Right cardiac atrium (tissue), 5 donors: ENCODE measurements at places on chromosomes 2 and 18.

DNA sequence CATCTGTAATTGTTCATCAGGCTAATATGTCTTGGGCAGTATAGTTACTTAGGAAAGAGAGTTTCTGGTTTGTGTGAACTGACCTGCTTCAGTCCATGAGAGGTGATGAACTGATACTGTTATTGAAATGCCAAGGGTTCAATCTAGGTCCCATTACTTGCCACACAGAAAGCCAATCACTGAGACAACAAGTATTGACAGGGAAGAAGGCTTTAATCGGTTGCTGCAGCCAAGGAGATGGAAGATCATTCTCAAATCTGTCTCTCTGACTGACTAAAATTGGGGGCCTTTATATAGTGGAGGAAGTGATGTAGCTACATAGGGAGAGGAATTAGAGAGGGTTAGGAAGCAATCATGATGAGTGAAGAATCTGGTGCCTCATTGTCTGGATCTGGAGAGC lies 19.9 kb upstream of the FAM98A start:
- no peak for DNase-seq

GRCh38 chr2:109098251-109098920 lies 30.6 kb upstream of the SH3RF3 start:
- no peak for DNase-seq

- no peak for DNase-seq
Measured at GRCh38 chr18:35457140-35457704, 40.5 kb downstream of the INO80C start.

- DNase-seq, result no peak
Measured at GRCh38 chr18:374721-375168, 106.9 kb upstream of the THOC1 start.

GRCh38 chr18:44107187-44107586 lies 573.5 kb upstream of the SETBP1 start:
- DNase-seq, result no peak

DNA sequence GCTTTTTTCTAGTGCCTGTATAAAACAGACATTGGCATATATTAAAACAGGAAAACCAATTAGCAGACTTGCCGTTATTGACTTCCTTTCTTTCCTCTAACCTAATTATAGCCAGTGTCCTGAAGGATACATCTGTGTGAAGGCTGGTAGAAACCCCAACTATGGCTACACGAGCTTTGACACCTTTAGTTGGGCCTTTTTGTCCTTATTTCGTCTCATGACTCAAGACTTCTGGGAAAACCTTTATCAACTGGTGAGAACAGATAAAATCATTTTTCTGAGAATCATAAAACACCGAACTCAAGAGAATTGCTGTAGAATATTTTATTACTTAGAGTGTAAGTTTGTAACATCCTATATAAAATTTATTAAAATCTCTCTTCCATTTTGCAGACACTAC lies 74.3 kb downstream of the SCN2A start:
- DNase-seq, result no peak

DNA sequence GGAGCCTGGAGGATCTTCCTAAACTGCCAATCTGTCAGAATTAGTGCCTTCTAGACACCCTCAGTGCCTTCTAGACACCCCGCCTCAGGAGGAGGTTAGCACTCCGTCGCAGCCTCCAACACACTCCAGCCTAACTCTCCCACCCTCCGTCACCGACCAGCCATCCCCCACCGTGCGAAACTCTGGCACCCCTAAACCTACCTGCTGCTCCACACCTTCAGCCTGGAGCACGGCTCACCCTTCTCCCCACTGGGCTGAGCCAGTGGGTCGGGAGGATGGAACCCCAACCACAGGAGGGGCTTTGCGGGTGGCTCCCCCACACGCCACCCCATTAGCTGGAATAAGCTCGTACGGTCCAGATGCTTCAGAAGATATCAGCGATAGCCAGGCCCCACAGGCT lies 468.9 kb upstream of the HS6ST1 start:
- peak; percentile 35 for DNase-seq

DNA sequence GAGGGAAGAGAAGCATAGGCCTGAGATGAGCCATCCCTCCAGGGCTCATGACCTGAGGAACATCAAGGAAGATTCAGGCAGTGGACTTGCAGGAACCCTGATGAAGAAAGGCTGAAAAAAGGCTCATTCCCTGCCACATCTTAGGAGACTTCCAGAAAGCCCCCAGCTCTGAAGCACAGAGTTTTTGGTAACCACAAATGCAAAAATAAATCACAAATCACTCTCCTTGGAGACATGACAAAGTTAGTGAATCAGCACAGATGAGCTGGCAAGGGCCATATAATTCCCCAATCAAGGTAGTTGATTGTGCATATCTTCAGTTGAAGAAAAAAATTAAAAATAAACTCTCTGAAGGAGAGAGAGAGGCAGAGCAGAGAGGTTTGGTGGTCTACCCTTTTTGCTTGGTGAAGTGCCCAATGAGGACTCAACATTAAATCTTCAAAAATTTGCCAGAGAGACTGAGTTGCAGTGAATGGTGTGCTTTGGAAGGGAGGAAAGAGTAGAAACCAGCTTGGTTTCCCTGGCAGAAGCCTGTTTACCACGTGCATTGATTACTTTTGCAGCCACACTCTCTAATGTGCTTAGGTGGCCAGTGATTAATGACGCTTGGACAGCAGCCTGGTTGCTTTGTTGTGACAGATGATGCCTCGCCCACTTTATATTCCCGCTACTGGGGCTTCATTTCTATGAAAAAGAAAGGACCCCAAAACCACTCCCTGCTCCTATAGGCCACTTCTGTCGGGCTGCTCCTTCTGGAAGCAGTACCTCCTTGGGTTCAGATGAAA lies 257.4 kb upstream of the SLC14A2 start:
- no peak for DNase-seq

- DNase-seq, result no peak
Measured at GRCh38 chr2:173414823-173415322, 60.2 kb downstream of the CDCA7 start.

GRCh38 chr2:217904614-217904965 lies 98.2 kb downstream of the TNS1 start:
- no peak for DNase-seq

DNA sequence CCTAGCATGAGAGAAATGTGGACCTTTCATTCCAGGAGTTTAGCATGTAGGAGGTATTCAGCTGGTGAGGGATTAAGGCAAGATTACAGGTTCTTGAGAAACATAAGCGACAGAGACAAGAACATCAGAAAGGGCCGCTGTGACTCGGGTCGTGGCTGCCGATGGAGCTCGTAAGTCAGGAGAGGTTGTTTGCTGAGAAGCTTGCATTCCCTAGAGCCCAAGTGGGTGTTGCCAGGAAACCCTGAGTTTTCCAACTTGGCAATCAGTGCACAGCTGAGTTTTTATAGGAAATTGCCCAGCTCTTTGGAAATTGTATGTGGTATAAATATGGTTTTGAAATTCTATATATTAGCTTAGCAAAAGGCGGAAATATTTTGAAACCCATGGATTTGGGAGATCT lies 46.4 kb upstream of the CYP1B1 start:
- DNase-seq, result peak; percentile 69

DNA sequence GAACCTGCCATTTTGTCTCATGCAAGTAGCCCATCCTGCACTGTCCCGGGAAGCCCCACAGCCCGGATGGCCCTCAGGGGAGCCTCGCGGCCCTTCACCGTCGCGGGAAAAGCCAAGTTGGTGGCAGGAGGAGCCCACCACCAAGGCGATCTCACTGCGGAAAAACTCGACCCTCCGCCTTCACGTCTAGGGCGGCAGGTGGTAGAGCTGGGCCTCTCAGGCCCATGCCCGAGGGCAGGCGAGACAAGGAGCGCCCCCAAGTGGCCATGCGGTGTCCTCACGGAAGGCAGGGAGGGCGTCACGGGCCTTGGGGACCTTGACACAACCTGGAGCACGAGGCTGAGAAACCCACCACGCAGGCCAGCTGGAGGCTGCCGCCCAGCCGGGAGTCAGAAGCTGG lies 34.8 kb upstream of the SKA1 start:
- DNase-seq, result no peak

DNA sequence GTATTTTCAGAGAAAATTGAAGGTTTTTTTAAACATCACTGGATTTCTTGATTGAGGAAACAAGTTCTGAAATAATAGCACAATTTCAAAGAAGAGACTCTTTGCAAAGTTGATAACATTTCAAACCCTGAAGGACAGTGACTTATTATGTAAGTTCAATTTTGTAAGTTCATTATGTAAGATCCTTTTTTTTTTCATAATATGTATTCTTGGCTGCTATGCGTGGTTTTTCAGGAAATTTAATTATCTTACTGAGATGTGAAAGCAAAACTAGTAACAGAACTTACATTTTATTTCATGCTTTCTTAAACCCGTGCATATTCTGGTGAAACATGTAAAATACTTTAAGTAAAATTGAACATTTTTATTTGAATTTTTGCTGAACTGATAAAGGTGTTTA lies 65.4 kb downstream of the RIF1 start:
- DNase-seq, result no peak

GRCh38 chr2:193088026-193088425 lies 893.3 kb upstream of the TMEFF2 start:
- no peak for DNase-seq

GRCh38 chr2:223122781-223123180 lies 70.8 kb downstream of the KCNE4 start:
- DNase-seq, result no peak

GRCh38 chr2:159462201-159462785 lies 154.1 kb downstream of the BAZ2B start:
- DNase-seq, result no peak

DNA sequence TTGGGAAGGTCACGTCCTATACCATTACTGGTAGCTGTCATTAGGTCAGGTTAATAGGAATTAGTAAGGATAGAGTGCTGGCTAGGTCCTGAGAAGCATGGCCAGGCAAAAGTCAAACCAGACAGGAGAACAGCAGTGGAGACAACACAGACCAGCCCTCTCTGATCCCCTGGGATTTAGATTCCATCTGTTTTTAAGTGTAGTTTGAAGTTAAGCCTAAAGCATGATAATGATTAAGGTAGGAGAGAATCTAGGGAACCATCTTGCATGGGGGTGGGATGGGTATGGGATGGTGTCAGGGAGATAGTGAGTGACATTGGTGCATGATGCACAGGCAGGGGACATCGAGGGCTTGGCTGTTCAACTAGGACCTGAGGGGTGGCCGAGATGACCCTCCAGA lies 96.6 kb downstream of the MYCN start:
- DNase-seq, result no peak

- DNase-seq, result peak; percentile 33
Measured at GRCh38 chr18:57801761-57802212, 1.3 kb downstream of the ATP8B1 start.

DNA sequence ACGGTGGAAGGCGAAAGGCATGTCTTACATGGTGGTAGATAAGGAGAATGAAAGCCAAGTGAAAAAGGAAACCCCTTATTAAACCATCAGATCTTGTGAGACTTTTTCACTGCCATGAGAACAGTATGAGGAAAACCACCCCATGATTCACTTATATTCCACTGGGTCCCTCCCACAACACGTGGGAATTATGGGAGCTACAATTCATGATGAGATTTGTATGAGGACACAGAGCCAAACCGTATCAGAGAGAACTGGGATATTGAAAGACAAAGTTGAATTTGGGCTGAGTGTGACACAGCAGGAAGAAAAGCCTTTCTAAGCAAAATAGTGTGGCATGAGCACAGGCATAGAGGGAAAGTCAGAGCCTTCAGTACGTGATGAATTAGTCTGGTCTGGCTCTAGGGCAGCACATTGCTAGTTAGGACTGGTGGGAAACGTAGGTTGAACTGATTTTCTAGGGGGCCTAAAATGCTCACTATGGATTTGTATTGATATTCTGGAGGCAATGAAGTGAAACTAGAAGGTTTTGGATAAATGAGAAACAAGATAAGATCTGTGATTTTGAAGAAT lies 84.8 kb upstream of the RND3 start:
- DNase-seq, result no peak

GRCh38 chr18:23209031-23209430 lies 73.7 kb downstream of the CABLES1 start:
- DNase-seq, result no peak

- no peak for DNase-seq
Measured at GRCh38 chr18:22179174-22179573, 9.8 kb downstream of the GATA6 start.

DNA sequence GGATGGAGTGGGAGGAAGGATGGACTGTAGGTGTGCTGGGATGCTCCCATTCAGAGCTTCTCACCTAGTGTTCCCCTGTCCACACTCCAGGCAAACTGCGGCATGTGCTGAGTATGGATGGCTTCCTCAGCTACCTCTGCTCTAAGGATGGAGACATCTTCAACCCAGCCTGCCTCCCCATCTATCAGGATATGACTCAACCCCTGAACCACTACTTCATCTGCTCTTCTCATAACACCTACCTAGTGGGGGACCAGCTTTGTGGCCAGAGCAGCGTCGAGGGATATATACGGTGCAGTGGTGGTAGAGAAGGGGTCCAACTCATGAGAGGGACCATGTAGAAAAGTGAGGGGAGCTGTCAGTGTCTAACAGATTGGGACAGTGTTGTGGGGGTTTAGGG lies 20.2 kb downstream of the PLCD4 start:
- no peak for DNase-seq

DNA sequence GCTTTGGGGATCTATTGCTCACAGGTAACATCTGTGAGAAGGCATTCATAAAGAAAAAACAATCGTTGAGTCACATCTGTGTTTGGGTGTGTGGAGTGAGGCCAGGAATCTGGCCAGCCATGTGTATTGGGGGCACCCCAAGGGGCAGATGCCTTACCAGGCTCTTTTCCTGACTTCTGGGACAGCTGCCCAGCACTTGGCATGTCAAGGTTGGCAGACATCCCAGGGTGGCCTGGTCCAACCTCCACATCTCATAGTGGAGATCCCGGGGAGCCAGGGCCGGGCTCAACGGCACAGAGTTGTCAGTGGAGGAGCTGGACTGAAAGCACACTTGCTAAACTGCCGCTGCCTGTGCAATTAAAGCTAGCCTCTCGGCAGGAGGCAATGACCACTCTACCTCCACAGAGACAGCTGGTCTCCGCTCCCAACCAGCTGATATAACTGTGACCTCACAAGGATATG lies 75.3 kb upstream of the MGAT4A start:
- DNase-seq, result peak; percentile 68

DNA sequence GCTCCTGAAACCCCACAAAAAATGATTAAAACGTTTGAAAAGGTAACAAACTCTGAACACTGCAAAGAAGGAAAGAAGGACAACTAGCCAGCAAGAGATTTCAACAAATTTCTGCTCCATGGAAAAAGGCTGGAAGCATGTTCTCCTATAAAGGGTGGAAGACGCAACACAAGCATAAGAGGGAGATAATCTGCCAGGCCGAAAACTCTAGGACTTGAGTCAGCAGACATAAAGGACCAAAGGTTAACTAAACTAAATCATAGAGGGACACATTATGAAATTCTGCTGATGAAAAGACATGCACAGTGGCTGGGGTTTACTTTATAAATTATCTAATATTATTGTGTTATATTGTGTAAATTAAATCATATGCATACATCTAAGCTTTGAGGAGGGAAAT lies 6.8 kb downstream of the NPHP1 start:
- DNase-seq, result no peak

DNA sequence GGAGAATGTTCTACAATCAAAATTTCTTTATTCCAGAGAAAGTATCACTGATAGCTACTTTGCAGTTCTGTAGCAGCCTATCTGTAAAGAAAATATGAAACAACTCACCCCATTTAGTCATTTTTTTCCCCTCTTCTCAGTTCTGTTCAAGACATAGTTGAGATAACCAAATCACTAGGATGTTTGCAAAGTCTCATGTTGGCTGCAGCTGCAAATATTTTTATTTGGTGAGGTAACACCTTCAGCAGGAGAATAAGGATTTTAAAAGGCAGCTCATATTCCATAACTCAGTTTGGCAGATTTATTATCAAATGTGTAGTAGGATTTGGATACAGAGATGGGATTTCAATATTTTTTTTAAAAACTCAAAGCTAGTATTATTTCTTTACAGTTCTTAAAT lies 41.0 kb downstream of the HNRNPLL start:
- DNase-seq, result no peak
